NCI-H1092 (cell line): ENCODE measurements at places on chromosomes 4 and X.

DNA sequence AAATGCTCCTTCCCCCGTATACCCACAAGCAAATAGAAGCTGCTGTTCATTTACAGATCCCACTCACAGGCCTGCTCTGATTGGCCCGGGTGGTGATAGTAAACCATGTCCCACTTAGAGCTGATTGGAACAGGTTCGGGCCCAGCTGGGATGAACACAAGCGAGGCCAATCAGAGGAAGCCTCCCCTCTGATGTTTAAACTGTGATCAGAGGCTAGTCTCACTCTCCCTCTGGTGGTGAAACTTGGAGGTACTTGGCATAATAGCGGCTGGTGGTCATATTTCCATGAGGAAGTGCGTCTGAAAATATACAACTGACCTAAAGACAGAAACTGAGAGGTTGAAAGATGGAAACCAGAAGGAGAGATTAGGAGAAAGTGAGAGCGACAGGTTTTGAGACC is 51.5 kb upstream of the TRPC3 start:
- DNase-seq = peak; percentile 12

GRCh38 chr4:1478766-1479355 is 72.6 kb upstream of the NKX1-1 start:
- no peak for DNase-seq

DNA sequence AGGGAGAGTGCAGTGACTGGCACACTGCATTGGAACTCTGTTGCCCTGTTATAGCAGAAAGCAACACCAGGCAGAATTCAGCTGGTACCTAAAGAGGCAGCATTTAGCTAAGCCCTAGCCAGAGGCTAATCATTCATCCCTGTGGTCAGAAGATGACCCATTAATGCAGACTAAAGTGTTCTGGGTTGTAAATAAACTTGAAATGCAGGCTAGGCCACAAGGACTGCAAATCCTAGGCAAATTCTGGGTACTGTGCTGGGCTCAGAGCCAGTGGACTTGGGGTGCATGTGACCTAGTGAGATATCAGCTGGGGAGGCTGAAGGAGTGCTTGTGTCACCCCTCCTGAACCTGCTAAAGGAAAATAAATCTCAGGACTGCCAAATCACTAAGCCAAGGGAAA is 91.2 kb downstream of the LPAR4 start:
- no peak for DNase-seq

DNA sequence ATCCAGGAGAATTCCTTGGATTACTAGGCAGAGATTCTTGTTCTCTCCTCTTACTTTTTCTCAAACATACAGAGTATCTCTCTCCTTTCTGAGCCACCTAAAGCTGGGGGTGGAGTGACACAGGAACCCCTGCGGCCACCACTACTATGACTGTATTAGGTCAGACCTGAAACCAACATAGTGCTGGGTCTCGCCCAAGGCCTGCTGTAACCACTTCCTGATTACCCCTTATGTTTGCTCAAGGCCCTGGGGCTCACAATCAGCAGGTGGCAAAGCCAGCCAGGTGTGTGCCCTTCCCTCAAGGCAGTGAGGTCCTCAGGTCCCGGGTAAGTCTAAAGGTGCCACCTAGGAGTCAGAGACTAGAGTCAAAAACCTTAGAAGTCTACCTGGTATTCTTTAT is 166.4 kb downstream of the PARM1 start:
- DNase-seq = no peak

- DNase-seq = peak; percentile 59
Observed at GRCh38 chr4:180449395-180449956, 1793.7 kb upstream of the TENM3 start.

- DNase-seq = peak; percentile 0
Observed at GRCh38 chrX:33434256-33435092, 223.1 kb upstream of the DMD start.

- DNase-seq = no peak
Observed at GRCh38 chr4:37393321-37393720, 148.8 kb downstream of the NWD2 start.

DNA sequence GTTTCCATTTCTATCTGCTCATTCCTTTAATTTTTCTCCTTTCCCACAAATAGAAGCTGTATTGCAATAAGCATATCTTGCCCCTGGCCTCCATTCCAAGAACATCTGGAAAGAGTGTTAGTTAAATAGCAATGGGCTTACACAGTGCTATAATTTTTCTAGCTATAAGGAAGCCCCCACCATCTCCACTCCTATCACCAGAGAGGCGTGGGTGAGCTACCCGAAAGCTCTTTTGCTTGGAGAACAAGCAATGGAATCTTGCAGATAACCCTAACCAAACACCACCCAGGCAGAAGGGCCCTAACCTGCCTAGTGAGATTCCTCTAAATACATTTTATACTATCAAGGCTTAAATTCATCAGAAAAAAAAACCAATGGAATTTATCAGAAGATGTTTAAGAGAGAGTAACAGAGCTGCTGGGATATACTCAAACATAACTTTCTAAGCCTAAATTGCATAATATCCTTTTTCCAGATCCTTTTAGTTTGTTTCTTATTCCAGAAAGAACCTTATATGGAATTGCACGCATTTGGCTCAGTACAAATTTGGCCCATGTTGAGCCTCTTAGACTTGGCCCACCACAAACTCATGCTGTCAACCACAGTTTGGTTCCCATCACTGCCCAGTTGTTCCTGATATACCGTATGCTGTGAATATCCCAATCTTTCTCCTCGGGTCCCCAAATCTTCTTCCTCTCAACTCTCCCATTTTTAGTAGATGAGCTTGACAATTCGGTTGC is 91.6 kb upstream of the PLAC1 start:
- DNase-seq = no peak

DNA sequence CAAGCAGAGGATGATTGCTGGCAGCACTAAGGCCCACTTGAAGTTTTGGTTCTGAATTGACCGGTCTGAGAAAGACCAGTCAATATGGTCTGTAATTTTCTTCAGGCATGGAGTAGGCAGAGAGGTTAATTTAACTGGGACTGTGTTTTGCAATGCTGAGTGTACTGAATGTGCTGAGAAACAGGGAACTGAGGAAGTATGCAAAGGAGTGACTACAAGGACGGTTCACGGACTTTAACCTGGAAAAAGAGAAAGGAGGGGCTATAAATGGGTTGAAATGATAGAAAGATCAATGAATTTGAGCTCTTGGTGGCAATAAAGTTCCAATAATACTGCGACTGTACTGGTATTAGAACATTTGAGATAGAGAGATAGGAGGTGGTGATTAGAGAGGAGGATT is 84.5 kb downstream of the MAGEB17 start:
- DNase-seq = no peak

DNA sequence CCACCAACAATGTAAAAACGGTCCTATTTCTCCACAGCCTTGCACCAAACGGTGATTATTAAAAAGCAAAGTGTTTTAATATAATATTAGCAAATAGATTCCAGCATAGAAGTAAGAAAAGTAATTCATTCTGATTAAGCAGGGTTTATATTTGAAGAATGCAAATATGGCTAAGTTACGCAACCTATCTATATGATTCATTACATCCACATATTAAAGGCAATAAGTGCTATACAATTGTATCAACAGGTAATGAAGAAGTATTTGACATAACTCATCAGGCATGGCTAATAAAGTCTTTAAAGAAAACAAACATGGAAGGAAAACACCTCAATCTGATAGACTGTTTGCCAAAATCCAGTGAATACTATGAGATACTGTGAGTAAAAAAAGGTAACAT is 29.0 kb downstream of the KCNE5 start:
- DNase-seq = no peak

GRCh38 chrX:729583-730409 is 99.2 kb downstream of the SHOX start:
- no peak for DNase-seq

GRCh38 chr4:9874385-9874784 is 93.0 kb downstream of the DRD5 start:
- DNase-seq = no peak

- no peak for DNase-seq
Observed at GRCh38 chr4:48904541-48905142, 1.9 kb downstream of the OCIAD2 start.

GRCh38 chr4:168587411-168588125 is 90.7 kb downstream of the PALLD start:
- no peak for DNase-seq

- no peak for DNase-seq
Observed at GRCh38 chr4:142551517-142552305, 294.4 kb downstream of the INPP4B start.

DNA sequence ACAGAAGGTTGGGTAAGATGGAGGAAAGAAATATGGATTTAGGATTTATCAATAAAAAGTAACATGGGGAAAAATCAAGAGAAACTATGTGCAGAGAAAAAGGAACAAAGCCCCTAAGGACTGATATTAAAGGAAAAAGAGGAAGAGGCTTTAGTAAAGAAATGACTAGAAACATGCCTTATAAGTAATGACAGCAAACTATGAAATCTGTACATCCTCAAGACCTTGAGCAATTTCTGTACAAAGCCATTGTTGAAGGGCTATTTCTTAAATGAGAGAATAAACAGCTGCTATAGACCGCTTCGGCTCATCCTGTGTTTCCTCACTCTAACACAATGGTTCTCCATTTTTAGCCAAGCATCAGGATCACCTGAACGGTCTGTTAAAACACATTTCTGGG is 180.3 kb upstream of the ATOH1 start:
- DNase-seq = no peak

GRCh38 chrX:134542485-134542884 is 82.5 kb downstream of the HPRT1 start:
- peak; percentile 26 for DNase-seq

GRCh38 chr4:80931631-80932081 is 98.9 kb upstream of the BMP3 start:
- no peak for DNase-seq

- DNase-seq = peak; percentile 32
Observed at GRCh38 chr4:3304831-3305609, 12.2 kb downstream of the RGS12 start.

DNA sequence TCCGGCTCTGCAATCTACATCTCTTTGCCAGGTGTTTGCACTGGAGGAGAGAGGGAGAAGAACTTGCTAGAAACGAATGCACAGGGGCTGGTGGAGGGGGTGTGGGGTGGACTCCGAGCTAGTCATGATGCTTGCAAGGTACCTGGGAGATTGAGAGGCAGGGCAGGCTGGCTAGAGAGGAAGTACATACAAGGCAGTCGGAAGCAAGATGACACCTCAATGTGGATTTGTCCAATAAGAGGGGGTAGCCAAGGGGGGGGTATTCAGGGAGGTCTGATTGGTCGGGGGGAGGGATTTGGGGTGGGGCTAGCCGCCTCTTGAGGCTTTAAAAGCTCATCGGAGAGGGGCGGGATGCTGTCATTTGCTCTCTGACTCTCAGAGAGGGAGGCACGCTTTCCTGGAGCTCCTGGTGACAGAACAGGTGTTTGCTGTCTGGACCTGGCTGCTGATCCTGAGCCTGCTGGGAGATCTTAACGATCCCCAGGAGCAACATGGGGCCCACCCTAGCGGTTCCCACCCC is at the start of gene GPR50:
TSS of gene GPR50 (plus strand) at position 354 of the 520 bp plus-strand sequence. CDS start at position 492, 138 bp downstream.
- no peak for DNase-seq

DNA sequence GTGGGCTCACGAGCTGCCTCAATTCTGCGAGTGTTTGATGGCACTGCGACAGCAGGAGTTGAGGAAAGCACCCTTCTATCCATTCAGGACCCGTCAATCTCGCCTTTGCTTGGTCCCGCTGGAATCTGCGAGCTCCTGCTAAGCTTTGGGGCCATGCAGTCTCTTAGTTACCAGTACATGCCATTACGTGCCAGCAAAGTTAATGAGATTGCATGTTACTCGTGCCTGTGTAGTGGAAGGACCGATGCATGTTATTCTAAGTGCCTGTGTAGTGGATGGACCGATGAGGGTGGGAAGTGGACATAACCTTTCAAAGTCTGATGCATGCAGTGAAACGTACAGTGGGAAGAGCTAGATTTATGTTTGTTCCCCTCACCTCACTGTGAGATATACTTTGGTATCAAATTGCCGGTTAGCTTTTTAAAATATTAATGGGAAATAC is 569 bp downstream of the RPS3A start:
- no peak for DNase-seq

- no peak for DNase-seq
Observed at GRCh38 chr4:183318656-183319055, 1.4 kb downstream of the CLDN22 start.

GRCh38 chr4:38290366-38290765 is 330.2 kb downstream of the PTTG2 start:
- no peak for DNase-seq

DNA sequence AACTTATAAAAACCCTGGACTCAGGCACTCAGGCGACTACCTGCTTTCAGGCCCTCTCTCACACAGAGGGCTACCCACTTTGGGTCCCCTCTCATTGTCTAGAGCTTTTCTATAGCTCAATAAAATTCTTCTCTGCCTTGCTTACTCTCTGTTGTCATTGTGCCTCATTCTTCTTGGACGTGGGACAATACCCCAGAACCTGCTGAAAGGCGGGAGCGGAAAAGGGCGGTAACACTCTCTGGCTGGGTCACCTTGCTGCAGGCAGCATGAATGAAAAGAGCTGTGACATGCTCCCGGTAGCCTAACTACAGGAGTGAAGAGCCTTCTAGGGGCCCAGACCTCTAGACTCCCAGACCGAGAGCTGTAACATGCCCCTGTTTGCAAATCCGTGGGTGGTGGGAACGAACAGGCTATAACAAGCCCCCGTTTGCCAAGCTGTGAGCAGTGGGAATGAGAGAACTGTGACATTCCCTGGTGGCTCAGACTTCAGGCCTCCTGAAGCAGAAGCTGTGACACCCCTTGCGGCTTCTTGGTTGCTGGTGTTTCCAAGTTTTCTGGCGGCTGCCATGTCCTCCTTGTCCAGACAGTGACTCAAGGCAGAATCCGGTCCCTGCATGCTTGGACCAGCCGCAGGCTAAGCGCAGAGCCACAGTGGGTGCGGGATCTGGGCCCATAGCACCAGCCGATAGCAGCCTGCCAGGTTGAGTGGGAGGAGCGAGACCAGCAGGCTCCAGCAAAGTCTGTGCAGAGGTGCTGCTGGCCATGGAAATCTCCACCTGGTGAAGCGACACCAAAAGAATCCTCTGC is 684.6 kb downstream of the ARAP2 start:
- no peak for DNase-seq

DNA sequence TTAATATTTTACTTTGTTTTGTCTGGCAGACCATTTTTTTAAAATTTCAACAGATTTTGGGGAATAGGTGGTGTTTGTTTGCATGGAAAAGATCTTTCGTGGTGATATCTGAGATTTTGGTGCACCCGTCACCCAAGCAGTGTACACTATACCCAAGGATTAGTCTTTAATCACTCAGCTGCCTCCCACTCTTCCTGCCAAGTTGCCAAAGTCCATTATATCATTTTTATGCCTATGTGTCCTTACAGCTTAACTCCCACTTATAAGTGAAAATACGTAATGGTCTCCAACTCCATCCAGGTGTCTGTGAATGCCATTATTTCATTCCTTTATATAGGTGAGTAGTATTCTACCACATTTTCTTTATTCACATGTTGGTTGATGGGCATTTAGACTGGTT is 281.7 kb upstream of the GK2 start:
- DNase-seq = no peak

DNA sequence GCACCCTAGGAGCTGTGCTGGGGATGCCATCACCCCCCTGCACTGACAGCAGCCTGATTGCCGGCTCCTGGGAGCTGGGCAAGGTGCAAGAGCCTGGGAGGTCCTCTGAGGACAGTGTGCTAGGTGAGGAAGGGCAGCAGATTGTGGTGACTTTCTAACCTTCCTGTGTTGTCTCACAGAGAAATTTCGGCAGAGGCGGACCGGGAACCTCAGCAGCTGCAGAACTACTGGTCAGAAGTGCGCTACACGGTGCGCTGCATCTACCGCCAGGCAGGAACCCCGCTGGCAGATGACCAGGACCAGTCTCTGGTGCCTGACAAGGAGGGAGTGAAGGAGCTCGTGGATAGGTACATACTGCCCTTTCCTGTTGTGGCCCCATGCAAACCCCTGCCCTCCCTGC is 89.8 kb downstream of the FAM193A start:
- no peak for DNase-seq
